ENCODE measurements at places on chromosomes 5 and 9. TPM values are rescaled to one million over a fixed set of nuclear protein-coding genes. Genes with fewer than 3 reads are reported as not detected.

DNA sequence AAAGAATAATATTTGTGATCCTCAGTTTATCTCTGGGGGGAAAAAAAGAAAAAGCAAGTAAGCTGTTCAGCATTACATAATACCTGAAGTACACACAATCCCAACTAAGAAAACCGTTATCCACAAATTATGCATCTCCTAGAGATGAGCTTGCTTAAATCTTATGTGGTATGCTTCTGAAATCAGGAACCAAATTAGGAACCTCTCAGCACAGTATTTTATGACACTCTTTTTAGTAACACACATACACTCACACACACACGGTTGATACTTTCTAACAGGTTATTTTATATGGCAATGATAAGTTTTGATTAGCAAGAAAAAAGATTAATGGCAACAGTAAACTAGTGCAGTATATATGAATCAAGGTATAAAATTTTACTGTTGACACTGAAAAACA, 1.2 kb upstream of the ZNF510 start:
- no peaks in the 10 kb centered on the region for H3K27me3 ChIP-seq
- H3K4me1 ChIP-seq, result no peaks in the 10 kb centered on the region
- no peak overlapping the region for H3K4me3 ChIP-seq
- no peak overlapping the region for H3K27ac ChIP-seq
- no peak for DNase-seq

DNA sequence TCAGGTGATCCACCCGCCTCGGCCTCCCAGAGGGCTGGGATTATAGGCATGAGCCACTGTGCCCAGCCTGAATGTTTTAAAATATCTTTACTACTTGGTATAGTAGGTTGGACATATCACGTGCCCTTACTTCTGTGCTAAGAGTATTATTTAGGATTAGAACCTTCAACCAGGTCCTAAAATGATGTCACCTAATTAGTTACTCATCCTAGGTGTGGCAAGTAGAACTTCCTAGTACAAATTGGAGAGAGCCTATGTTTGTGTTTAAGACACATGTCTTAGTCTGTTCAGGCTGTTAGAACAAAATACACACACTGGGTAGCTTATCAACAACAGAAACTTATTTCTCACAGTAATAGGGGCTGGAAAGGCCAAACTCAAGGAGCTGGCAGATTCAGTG, 51.5 kb downstream of the ZFAND5 start:
- no peak overlapping the region for H3K27ac ChIP-seq
- H3K27me3 ChIP-seq, result no peaks in the 10 kb centered on the region
- DNase-seq, result no peak
- H3K36me3 ChIP-seq, result no peaks in the 10 kb centered on the region
- peaks cover 4% of the 10 kb centered on the region for H3K4me1 ChIP-seq

DNA sequence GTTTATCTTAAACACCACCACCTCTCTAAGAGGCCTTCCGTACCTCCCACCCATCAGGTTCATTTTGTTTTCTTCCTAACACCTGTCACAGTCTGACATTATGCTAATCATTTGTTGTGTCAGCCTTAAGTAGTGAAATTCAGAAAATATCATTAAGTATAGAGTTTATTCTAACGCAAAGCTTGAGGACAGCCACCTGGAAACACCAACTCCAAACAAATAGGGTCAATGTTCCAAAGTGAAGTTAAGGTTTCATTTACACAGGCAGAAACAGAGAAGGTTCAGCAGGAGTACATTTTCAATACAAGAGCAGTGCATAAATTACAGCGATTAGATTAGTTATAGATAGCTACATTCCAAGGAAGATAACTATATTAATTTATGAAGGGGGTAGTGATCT, 1.3 kb upstream of the SMC5 start:
- H3K36me3 ChIP-seq, result no peaks in the 10 kb centered on the region
- no peak overlapping the region for H3K4me3 ChIP-seq
- no peak overlapping the region for H3K27ac ChIP-seq

GRCh38 chr9:81599837-81600236, 89.5 kb downstream of the TLE1 start:
- no peak overlapping the region for H3K4me3 ChIP-seq
- DNase-seq, result no peak

GRCh38 chr5:72624641-72625236, 117.5 kb upstream of the ZNF366 start:
- no peak overlapping the region for H3K27ac ChIP-seq
- no peaks in the 10 kb centered on the region for H3K27me3 ChIP-seq
- no peak for DNase-seq
- H3K36me3 ChIP-seq, result no peaks in the 10 kb centered on the region
- H3K4me1 ChIP-seq, result peaks cover under 1% of the 10 kb centered on the region

DNA sequence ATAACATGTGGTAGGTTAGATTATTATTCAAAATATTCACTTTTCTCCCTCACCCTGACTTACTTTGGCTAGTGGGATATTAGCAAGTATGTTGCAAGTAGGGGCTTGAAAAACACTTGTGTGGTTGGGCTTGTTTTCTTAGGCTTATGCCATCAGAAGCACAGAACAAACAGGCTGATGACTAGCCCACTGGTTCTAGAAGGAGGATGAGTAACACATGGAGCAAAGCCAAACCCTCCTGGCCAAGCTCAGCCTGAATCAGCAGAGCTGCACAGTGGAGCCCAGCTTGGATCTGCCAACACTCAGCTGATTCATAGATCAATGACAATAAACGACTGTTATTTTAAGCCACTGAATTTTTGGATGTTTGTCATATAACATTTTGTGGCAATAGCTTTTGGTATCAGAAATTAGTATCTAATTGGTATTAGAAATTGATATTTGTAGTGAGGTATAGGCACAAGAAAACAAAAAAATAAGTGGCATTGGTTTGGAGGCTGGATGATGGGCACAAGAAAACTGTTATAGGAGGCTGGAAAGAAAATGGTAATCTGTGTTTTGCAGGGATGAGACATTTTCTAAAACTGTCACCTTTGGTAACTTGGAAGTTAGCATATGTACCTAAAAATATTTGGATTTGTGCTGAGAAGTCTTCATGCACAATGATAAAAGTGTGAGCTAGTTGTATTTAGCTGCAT, 46.1 kb upstream of the ZBED3 start:
- H3K4me3 ChIP-seq, result no peak overlapping the region
- no peak overlapping the region for H3K27ac ChIP-seq
- no peak for DNase-seq
- H3K27me3 ChIP-seq, result no peaks in the 10 kb centered on the region
- no peaks in the 10 kb centered on the region for H3K36me3 ChIP-seq
- no peaks in the 10 kb centered on the region for H3K4me1 ChIP-seq

DNA sequence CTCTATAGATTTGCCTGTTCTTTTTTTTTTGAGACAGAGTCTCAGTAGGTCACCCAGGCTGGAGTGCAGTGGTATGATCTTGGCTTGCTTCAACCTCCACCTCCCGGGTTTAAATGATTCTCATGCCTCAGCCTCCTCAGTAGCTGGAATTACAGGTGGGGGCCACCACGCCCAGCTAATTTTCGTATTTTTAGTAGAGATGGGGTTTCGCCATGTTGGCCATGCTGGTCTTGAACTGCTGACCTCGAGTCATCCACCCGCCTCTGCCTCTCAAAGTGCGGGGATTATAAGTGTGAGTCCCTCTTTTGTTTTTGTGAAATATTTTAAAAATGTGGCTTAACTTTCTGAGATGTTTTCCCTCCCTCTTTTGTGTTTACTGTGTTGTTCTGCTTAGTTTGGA, 29.2 kb downstream of the HSPA4 start:
- no peak for DNase-seq
- H3K27me3 ChIP-seq, result no peaks in the 10 kb centered on the region

GRCh38 chr9:114050226-114050568, 27.9 kb downstream of the AMBP start:
- no peak overlapping the region for H3K4me3 ChIP-seq
- DNase-seq, result no peak
- no peak overlapping the region for H3K27ac ChIP-seq
- no peaks in the 10 kb centered on the region for H3K27me3 ChIP-seq
- no peaks in the 10 kb centered on the region for H3K4me1 ChIP-seq

GRCh38 chr9:37286530-37287175, 135.8 kb upstream of the GRHPR start:
- H3K27me3 ChIP-seq, result no peaks in the 10 kb centered on the region
- H3K27ac ChIP-seq, result no peak overlapping the region
- no peak for DNase-seq
- H3K4me3 ChIP-seq, result no peak overlapping the region
- no peaks in the 10 kb centered on the region for H3K36me3 ChIP-seq

DNA sequence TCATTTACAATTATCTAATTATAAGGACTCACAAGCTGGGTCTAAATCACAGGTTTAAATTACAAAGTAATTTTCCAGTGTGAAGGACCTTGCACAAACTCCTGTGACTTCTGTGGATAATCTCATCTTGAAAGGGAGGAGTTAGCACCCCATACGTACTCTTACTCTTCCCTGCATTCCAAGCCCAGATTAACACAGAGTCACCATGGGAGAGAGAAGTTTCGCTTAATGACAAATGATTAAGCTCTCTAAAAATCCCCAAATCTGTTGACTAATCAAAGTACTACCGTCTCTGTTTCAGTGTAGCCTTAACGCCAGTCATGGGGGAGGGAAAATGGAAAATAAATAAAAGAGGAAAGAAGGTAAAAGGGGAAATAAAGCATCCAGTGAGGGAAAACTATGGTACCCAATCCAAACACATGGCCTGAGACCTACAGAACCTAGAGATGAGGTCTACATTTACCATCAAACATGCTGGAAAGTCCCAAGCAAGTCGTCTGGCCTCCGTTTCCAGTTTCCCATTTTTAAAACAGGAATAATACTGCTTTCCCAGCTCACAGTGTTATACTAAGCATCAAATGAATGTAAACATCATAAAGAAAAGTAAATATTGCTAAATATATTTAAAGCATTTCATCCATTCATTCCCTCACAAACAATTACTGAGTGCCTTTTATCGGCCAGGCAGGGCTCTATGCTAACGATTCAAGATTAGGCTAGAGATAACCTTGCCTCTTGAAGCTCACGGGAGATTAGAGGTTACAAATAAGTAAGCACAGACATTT, 63.2 kb downstream of the PCA3 start:
- H3K27me3 ChIP-seq, result no peaks in the 10 kb centered on the region
- H3K4me1 ChIP-seq, result no peaks in the 10 kb centered on the region
- DNase-seq, result no peak
- no peaks in the 10 kb centered on the region for H3K36me3 ChIP-seq
- no peak overlapping the region for H3K4me3 ChIP-seq

DNA sequence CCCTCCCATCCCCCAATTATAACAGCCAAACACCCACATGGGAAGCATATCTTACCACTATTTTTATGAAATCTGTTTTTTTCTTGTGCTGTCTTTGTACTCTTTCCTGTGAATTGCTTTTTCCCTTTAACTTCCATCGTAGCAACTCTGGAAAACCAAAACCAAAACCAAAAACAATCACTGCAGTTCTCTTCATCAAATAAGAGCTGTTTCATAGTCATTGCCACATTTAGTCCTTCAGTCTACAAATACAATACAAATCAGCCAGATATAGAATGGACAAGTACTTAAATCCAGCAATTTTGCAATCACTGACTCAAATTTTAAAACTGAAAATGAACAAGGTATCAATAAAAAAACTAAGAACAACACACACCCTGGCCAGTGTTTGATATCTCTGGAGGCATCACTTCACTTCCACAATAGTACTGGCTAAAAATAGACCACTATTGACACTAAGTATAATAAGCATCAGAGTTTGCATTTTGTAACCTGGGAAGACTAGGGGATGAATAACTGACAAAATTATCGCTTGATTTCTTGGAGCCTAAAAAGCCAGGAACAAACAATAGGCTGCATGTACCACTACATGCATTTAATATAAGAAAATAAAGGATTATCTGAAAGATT, 5.4 kb downstream of the PUM3 start:
- H3K27ac ChIP-seq, result no peak overlapping the region
- H3K4me3 ChIP-seq, result no peak overlapping the region
- H3K27me3 ChIP-seq, result no peaks in the 10 kb centered on the region
- peaks cover 12% of the 10 kb centered on the region for H3K36me3 ChIP-seq

DNA sequence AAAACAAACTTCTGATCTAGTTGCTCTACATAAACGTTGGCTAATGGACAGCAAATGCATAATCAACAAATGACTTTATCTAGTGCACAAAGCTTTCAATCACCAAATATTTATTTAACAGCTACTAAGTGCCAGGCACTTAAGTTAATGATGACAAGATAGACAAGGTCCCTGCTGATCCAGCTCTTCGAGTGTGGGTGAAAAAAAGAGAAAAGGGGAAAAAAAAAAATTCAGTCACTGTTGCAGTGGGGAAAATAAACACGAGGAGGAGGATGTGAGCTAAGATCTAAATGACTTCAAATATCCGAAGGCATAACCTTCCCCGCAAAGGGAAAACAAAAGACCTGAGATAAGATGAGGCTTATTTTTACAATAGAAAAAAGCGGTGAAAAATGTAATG, 9.6 kb downstream of the PSIP1 start:
- no peaks in the 10 kb centered on the region for H3K4me1 ChIP-seq
- DNase-seq, result no peak
- H3K4me3 ChIP-seq, result no peak overlapping the region

DNA sequence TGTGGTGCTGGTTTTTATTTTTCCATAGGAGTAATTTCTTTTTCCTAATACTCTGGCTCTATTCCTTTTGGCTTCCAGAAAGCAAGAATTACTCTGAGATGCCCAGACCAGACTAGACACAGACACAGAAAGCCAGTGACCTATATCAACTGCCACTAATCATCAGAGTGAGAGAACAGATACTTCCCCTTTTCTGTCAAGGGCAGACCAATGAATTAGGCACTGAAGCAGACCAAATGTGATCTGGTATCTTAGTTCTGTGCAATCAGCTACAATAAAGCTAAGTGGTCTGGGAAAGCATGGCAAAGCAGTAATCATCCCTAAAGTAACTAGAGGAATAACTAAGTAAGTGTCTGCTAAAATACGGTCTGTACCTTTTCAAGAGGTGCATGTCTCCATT, 239.1 kb downstream of the ELAVL2 start:
- no peak for DNase-seq
- H3K4me1 ChIP-seq, result no peaks in the 10 kb centered on the region
- no peak overlapping the region for H3K27ac ChIP-seq
- no peaks in the 10 kb centered on the region for H3K27me3 ChIP-seq

The TNPO1 gene
- 211 TPM for total RNA-seq

The FOXE1 gene
- not detected for total RNA-seq

The LCN10 gene
- 2.8 TPM for total RNA-seq

The GBGT1 gene
- 9.7 TPM for total RNA-seq

Measured in H1 (cell line).